ENCODE measurements at places on chromosomes 5 and 9.

DNA sequence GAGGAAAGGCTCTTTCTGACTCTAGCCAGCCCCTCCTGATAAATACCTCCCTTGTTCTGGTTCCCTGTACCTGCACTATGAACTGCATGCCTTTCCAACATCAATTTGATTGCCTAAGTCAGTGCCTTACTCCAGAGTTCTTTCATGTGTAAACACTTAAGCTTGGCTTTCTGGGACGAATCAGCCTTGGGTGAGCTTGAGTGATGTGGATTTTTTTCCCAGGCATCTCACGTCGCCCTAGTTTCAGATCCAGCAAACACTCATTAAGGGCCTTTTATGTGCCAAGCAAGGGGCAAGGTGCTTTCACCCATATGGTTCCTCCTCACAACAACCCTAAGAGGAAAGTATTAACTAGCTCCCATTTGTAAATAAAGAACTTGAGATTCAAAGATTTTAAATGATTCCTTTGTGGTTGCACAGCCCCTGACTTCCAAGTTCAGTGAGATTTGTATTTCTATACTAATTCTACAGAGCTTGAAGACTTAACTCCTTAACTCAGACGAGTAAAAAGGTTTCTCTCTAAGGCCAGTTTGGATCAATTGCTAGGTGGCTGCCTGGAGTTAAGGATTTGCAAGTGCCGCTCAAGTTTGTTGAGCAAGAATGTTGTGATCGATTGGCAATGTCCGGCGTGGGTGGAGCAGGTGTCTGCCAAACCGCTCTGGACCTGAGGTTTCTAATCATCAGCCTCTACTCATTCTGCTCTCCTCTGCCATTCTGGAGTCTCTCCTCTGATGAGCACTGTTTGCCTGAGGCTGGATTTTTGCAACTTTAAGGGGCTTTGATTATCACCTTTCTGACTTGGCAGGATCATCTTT lies 20.2 kb upstream of the TJP2 start:
- no peak for DNase-seq

DNA sequence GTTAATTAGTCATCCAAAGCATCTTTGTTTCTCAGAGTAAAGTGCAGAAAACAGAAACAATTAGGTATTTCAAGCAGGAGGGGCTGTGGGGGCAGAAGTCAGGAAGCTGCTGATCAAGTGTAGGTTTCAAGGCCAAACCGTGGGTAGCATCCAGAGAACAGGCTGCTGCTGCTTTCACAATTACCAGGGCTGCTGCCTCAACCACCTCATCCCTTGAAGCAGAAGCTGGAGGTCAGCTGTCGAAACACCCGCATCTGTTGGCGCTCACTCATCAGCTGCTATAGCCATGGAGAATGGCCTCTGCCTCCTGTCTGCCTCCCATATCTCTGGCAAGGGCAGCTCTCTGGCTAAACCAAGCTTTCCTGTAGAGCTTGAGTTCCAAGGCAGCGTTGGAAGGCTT lies 122.9 kb upstream of the OSMR start:
- no peak for DNase-seq

DNA sequence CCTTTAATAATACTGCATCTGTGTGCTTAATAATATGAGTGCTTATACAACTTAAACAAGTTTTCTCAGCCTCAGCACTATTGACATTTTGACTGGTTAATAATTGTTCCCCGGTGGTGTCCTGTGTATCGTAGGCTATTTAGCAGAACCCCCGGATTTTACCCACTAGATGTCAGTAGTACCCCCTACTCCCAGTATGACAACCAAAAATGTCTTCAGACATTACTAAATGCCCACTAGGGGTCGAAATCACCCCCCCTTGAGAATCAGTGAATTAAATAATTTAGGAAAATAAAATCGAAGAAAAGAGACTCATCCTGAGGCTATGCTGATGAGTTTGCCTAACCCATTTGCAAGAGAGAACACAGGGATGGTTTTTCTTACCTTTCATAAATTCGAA lies 166.3 kb downstream of the ATP10B start:
- DNase-seq: no peak

DNA sequence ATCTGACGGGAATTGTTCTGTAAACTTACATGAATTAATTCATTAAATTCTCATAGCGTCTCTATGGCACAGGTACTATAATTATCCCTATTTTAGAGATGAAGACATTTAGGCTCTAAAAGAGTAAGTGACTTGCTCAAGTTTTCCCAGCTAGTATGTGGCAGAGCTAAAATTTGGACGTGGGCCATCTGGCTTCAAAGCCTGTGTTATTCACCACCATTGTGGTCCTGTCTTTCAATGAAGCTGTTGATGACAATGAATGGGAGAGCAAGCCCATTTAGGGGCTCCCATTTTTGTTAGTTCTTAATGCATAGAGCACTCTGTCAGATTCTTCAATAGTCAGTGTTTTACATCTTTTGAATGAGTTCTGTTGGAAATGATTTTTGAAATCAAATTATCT lies 236.0 kb upstream of the CD180 start:
- DNase-seq: no peak

DNA sequence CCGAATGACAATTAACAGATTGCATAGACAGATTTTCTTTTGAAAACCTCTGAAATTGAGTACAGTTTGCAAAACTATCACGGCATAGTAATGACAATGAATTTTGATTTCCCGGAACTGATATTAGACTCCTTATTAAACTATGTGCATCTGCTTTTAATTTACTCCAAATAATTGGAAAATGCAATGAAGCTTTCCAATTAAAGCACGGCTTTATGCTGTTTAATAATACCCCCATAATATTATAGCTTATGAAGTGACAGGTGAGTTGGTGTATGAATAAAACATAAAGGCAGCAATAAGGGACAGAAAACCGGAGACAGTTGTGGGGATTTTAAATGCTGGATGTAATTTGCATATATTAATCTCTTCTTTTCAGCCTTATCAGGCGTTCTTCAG lies 110.6 kb downstream of the MVB12B start:
- no peak for DNase-seq

GRCh38 chr9:77547106-77547730 lies 100.9 kb downstream of the GNA14 start:
- no peak for DNase-seq

All from CD4-positive, alpha-beta T cell (primary cell).